ENCODE measurements at places on chromosomes 1 and 21.
A peak's percentile ranks its signal among the peaks of the same experiment; 100 is the strongest.

DNA sequence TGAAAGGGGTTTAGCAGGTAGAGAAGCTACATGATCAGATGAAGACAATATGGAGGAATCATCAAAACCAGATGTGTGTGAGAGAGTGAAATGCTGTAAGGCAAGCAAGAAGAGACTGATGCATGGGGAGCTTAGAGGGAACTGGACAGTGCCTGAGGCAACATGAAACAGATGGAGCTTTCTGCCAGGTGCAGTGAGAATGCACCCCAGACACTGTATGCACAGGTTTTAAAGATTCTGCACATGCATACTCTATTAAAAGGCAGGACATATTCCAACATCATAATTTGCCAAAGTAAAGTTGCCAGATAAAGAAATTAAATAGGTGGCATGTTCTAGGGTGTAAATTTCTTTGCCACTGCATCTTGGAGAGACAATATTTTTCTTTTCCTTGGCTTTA lies 200.1 kb downstream of the AMY1C start:
- DNase-seq = no peak

GRCh38 chr1:187788718-187789117 lies 960.0 kb downstream of the PLA2G4A start:
- no peak for DNase-seq

DNA sequence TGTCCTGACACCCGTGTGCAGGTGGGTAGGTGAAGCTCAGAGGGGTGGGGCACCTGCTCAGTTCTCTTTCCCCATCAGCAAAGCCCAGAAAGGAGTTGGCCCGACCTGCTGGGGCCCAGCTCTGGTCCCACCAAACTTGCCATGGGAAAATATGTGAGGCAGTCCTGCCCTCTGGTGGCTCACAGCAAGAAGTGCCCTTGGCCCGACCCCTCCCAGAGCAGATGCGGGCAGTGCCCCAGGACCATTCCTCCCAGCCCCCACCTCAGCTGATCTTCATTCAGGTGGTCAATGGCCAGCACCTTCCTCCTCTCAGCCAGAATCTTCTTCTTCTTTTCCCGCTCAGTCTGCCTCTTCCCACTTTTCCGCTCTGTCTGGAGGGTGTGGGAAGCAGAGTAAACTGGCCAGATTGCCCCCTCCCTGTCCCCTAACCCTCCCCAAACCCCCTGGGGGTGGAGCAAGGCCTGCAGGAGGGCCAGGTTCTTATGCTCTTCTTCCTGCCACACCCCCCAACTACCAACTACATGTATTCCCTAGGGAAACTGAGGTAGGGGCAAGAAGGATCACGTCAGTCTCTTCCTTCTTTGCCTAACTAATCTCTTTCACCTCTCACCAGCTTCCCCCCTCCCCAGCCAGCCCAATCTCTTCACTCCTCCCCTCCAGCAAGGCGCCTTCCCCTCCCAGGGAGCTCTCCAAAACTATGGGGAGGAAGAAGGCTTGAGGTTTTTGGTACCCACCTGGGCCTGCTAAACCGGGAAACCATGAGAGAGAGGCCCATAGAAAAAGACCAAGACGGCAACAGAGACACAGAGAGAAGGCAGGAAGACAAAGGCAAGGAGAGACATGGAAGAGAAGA lies 15.6 kb downstream of the TNNT2 start:
- peak; percentile 48 for DNase-seq

- peak; percentile 10 for DNase-seq
Observed at GRCh38 chr1:165162671-165163241, 193.8 kb downstream of the LMX1A start.

DNA sequence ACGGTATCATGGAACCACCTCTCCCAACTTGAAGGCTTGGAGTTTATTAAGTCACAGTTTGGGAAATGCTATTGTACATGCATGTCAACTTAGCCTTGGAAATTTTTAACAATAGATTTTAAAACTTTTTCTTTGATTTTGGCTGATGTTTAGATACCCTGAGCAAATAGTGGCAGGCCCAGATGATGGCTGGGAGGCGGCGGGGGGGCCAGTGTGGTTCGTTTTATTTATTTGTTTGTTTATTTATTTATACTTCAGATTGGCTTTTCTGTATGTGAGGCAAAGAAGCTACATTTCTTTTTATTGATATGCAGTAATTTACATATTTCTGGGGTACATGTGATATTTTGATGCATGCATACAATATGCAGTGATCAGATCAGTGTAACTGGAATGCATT lies 82.0 kb downstream of the VWA5B1 start:
- DNase-seq = no peak

GRCh38 chr1:200428482-200429205 lies 18.8 kb upstream of the ZNF281 start:
- DNase-seq = no peak

GRCh38 chr1:22741118-22741517 lies 30.5 kb downstream of the EPHB2 start:
- no peak for DNase-seq

- DNase-seq = no peak
Observed at GRCh38 chr1:186429017-186429416, 31.9 kb downstream of the PDC start.

DNA sequence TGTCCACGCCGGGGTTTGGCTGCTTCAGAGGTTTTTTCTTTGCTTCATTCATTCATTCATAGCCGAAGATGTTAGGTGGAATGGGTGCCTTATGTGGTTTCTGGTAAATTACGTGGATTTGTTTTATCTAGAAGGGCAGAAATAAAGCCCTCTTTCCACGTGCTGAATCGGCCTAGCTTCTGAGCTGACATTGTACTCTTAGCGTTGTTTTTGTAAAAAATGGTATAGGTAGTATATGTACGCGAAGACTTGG lies 1.5 kb downstream of the GALNT2 start:
- no peak for DNase-seq

DNA sequence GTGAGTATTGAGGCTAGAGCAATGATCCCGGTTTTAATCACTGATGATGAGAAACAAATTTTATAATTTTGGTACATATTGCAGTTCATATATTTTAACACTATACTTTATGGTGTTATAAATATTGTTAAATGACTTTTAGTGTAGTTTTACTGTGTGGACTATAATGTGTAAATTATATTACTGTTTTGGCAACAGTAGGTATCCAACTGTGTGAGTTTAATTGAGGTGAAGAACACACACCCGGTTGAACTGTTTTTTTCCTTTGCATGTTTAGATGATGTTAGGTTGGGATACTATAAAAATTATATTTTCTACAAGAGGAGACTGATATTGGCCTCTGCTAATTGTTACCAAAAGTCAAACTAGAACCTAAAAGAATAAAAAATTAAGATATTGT lies 166.5 kb downstream of the SDCCAG8 start:
- DNase-seq = no peak

DNA sequence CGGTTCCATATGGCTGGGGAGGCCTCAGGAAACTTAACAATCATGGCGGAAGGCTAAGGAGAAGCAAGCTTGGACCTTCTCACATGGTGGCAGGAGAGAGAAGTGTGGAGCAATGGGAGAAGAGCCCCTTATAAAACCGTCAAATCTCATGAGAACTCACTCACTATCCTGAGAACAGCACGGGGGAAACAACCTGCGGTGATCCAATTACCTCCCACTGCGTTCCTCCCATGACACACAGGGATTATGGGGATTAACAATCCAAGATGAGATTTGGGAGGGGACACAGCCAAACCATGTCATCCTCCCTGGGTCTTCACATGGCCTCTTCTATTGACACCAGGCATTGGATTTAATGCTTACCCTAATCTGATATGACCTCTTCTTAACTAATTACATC lies 455.1 kb upstream of the VAMP3 start:
- DNase-seq = no peak

DNA sequence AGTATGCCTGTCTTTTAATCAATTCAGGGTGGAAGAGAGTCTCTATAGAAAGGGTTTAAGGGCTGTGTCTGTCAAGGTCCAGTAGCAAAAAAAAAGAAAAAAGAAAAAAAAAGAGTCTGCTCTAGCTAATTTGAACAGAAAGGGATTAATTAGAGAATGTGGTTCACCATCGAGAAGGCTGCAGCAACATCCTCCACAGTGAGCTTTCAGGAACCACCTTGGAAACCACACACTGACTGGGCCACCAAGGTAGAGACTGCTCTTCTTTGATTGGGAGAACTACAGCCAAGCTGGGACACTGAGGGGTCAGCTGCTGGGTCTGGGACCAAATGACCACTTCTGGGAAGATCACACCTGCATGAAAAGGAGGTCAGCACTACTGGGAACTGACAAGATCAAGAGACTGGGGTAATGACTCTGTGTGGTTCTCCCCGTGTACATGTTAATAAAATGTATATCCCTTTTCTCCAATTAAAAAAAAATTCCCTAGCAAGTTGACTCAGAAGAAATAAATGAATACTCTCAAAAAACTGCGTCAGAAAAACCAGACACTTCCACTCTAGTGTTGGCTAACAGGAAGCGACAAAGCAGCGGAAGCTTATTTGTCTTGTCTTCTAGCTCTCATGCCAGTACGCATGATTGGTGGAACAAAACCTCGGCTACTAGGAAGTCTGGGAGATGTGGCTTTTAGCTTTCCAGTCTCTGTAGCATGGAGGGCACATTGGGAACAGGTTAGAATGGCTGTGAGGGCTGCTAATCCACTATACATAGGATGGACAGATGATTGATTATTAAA lies 60.0 kb upstream of the IVNS1ABP start:
- no peak for DNase-seq

GRCh38 chr1:197981561-197981960 lies 64.4 kb downstream of the LHX9 start:
- no peak for DNase-seq

DNA sequence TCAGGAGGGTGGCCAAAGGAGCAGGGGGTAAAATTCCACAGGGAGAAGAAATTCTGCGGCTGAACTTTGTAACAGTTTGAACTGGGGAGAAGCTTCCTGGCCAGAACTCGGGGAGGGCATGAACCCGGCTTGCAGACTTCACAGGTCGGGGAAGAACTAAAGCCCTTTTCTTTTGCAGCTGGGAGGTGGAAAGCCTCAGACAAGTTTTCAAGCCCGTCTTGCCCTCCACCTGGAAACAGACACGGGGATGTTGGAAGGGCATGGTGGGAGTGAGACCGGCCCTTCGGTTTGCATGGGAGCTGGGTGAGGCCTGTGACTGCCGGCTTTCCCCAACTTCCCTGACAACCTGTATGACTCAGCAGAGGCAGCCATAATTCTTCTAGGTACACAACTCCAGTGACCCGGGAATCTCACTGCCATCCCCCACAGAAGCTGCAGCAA lies 11.3 kb downstream of the THEM4 start:
- no peak for DNase-seq
